ENCODE measurements at places on chromosomes 12 and 14. TPM values are rescaled to one million over a fixed set of nuclear protein-coding genes. Genes with fewer than 3 reads are reported as not detected.

Gene RFLNA
- not detected for total RNA-seq

DNA sequence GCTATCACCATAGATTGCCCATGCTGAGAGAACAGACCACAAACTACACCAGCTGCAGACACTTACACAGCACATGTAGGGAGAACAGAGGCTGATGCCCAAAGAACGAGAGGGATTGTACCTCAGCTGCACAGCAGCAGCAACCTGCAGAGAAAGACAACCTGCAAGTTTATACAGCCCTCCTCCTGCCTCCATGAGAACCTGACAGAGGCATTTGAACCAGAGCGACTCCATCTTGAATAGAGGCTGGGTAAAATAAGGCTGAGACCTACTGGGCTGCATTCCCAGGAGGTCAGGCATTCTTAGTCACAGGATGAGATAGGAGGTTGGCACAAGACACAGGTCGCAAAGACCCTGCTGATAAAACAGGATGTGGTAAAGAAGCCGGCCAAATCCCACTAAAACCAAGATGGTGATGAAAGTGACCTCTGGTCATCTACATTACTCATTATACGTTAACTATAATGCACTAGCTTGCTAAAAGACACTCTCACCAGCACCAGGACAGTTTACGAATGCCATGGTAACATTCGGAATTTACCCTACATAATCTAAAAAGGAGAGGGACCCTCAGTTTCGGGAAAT, 262.4 kb upstream of the HMGA2 start:
- DNase-seq = no peak

DNA sequence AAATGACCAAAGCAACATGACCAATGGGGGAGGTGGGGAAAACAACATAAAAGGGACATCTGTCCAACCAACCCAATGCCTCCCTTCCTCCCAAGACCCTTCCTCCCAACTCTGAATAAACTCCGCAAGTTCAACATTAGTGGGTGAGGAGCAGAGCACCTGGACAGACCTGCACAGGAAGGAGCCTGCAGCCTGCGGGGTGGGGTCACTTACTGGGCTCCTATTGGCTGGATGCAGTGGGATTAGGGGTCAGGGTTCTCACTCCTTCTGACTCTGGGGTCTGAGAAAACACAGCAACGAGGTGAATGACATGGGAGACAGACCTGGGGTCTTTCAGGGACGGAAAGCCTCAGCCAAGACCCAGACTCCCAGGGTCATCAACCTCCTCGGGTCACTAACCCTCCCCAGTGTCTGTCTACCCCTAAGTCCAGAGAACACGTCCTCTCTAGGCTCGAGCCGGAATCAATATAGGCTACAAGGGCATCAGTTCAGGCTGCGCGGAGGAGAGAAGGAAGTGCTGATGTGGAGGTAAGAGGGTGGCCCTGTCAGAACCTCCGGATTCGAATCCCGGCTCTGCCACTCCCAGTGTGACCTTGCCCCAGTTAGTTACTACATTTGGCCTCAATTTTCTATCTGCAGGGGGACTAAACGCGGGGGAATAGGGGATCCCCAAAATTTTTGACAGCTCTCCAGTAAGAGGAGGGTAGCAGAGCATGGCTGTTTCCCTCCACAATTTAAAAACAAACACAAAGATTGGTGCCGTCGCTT, 860 bp downstream of the NDRG2 start:
- no peak for DNase-seq

DNA sequence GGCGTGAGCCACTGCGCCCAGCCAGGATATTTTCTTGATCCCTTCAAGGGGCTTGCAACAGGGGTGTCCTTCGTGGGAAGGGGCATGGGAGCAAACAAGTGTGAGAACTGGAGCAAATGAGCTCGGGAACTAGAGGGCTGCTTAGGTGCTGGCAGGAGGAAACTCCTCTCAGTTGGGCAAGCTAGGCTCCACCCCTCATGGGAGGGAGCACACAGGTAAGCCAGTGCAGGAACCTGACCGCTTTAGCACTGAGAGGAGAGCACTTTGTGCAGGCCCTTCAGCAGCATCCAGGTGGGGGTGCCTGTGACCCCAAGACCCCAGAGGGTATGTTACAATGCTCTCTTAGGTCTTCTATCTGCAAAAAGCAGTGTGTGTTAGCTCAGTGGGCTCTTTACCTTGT, 755.4 kb upstream of the MDGA2 start:
- no peak for DNase-seq

Measured in sigmoid colon (tissue), 7 donors.